OCI-LY7 (cell line): ENCODE measurements at places on chromosomes 11 and 22.

DNA sequence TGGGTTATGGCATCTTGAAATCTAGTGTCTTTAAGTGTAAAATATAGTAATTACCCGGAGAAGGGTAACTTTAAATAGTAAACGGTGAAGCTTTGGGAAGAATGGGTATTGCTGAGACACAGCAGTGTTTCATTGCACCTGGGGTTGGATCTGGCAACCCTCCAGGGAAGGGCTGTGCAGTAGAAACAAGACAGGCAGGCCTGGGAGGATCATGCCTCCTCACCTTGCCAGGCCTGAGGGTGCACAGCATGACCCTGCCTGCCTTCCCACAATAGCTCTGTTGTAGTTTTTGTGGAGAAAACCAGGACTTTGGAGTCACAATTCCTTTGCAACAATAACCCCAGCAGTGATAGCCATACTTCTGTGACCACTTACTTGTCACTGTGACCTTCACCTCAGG lies 64.6 kb upstream of the ADSL start:
- no peak for DNase-seq

DNA sequence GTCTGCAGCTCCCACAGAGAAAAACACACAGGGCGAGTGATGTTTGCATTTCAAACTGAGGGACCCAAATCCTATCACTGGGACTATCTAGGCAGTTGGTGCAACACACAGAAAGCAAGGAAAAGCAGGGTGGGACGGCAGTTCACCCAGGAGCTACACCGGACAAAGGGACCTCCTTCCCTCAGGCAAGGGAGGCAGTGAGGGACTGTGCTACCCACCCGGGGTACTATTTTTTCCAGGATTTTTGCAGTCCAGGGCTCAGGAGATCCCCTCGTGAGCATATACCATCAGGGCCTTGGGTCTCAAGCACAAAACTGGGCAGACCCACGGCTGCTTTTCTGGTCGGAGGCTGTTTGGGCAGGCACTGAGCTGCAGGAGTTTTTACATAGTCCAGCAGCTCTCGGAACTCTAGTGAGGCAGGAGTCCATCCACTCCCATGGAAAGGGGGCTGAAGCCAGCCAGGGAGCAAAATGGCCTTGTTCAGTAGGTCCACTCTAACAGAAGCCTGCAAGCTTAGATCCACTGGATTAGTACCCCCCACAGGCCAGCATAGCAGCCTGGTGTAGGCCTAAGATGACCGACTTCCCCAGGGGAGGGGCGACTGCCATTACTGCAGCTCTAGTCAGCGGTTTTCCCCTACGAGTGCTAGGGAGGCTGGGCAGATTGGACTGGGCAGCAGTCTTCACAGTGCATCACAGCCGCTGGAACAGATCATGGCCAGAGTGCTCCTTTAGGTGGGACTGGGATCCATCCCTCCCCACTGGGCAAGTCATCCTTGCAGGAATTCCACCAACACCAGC lies 28.2 kb downstream of the CARD18 start:
- no peak for DNase-seq

DNA sequence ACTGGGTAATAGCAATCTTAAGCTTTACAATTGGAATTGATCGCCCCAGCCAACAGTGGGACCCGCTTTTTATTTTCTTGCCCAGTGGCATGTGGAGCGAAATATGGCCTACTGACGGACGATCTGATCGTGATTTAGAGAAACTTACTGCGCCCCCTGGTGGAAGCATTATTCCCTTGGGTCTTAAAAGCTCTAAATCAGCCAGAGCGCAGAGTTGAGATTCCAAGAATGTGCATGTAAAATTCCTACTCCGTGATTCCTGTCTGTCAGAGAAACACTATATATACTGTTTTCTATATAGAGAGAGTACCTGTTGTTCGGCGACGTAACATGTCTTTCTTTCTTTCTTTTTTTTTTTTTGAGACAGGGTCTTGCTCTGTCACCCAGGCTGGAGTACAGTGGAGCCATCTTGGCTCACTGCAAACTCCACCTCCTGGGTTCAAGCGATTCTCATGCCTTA lies 3.7 kb upstream of the DPF2 start:
- peak; percentile 96 for DNase-seq

GRCh38 chr11:127789927-127790326 lies 789.4 kb upstream of the KIRREL3 start:
- peak; percentile 8 for DNase-seq

GRCh38 chr22:25177226-25177625 lies 22.4 kb upstream of the CRYBB3 start:
- no peak for DNase-seq

DNA sequence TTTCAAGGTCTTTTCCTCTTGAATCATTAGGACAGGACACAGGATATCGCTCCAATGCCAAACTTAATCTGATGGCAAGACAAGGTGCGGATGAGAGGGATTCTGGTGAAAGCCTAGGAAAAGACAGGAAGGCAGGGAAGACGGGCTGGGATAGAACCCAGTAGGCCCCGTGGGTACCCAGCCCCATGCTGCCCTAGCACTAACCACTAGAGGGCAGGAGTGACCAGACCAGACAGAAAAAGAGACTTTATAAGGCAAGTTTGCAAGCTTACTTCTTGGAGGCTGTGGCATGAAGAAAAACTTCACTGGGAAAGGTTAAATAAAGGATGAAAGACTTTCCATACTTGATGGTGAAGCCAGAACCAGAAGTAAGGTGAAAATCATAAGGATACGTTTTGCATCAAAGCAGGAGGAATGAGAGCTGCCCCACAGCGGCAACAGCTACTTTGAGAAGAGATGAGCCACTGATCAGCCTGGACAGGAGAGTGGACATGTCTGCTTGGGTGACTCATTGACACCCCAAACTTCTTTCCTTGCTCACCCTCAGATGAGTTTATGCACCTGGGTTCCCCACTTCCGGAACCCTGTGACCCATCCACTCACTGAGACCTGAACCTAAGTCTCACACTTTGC lies 39.8 kb downstream of the SYN3 start:
- peak; percentile 71 for DNase-seq

GRCh38 chr11:111602865-111603610 lies 789 bp downstream of the SIK2 start:
- peak; percentile 64 for DNase-seq
